ENCODE measurements at places on chromosomes 6 and 20.

DNA sequence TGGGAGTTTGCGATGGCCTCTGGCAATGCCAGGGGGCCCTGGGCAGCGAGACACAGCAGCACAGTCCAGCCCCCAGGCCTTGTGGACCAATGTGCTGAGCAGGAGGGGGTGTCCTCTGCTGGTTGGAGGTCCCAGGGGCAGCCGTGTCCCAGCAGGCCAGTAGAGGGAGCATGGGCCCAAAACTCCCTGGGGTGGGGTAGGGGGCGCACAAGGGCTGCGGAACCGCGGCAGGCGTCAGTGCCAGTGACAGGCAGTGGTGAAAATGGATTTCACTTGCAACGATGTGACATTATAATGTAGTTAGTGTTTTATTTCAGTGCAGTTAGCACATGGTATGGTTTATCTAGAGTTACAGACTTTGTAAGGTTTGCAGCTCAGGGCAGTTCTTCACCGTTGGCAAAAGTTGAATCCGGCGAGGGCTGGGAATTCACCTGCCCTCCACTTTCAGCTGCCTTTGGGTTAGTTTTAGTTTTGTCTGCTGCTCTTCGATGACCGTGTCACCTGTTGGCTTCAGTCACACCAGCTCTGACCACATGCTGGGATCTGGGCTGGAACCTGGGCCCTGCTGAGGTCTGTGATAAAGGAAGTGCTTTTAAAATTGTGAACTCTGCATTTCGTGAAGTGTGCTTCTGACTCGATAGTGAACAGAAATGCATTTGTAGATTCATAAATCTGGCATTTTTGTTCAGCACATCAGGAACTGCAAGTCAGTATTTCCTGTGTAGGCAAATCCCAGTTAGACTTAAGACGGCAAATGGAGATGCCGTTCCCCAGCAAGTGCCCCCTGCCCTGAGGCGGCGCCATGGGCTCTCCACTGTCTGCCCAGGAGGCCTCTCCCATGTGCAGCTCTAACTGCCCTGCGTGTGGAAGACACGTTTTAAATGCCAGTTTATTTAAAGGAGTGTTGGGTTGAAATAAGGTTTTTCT, 46.8 kb downstream of the PYGB start:
- no peak for DNase-seq

DNA sequence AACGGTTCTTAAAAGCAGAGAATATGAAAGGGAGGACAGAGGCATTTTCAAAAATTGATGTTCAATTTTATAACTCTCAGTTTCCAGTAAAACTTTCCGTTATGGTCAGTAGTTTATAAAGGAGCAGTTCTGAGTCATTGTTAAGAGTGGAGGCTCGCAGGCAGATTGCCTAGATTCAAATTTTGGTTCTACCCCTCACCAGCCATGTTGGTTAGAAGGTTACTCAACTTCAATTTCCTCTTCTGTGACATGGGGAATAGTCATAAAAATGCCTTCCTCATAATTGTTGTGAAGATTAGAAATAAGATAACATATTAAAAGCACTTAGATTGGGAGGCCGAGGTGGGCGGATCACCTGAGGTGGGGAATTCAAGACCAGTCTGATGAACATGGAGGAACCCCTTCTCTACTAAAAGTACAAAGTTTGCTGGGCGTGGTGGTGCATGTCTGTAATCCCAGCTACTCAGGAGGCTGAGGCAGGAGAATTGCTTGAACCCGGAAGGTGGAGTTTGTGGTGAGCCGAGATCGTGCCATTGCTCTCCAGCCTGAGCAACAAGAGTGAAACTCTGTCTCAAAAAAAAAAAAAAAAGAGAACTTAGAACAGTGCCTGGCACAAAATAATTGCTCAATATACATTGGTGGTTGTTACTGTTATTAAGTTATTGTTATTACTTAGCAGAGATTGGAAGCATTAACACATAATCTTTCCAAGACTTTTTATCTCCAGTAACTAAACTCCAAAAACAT, 348.9 kb downstream of the NRN1 start:
- no peak for DNase-seq

- DNase-seq = no peak
Measured at GRCh38 chr20:50496773-50497385, 13.3 kb upstream of the PTPN1 start.

DNA sequence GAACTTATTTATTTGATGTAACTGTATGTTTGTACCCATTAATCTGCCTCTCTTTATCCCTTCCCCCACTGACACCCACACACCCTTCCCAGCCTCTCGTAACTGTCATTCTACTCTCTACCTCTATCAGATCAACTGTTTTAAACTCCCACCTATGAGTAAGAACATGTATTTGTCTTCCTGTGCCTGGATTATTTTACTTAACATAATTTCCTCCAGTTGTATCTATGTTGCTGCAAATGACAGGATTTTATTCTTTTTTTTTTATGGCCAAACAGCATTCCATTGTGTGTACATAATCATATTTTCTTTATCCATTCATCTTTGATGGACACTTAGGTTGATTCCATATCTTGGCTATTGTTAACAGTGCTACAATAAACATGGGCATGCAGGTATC, 49.3 kb downstream of the PHACTR2 start:
- no peak for DNase-seq

GRCh38 chr20:10543480-10543879, 108.4 kb downstream of the SLX4IP start:
- DNase-seq = no peak

GRCh38 chr6:57222743-57223077, 603 bp upstream of the RAB23 start:
- DNase-seq = no peak

DNA sequence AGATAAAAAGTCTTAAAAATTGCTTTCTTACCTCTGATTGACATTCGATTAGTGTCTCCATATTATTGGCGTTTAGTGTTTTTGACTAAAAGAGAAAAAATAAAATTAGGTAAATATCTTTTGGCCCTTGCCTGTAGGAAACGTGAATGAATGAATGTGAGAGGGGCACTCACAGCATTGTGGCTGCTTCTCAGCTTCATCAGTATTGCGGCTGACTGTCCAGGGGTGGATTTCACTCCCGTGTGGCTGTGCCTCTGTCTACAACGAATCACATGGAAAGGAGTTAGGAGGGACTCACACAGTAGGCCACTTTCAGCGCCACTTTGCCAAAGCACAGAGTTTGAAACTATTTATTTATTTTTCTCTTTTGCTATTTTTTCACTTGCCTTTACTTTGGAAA, 844 bp downstream of the TAGAP start:
- DNase-seq = no peak

- no peak for DNase-seq
Measured at GRCh38 chr6:53634184-53634631, 31.3 kb downstream of the KLHL31 start.
